Progenitor cell of endocrine pancreas (in vitro differentiated cells): ENCODE measurements at places on chromosomes 12 and 14. TPM values are rescaled to one million over a fixed set of nuclear protein-coding genes. Genes with fewer than 3 reads are reported as not detected.

GRCh38 chr12:69068448-69068847 is 135.5 kb upstream of the CPM start:
- no peak for DNase-seq

- DNase-seq = no peak
These were observed 524.1 kb upstream of the FBXO33 start for GRCh38 chr14:39956372-39956771.

DNA sequence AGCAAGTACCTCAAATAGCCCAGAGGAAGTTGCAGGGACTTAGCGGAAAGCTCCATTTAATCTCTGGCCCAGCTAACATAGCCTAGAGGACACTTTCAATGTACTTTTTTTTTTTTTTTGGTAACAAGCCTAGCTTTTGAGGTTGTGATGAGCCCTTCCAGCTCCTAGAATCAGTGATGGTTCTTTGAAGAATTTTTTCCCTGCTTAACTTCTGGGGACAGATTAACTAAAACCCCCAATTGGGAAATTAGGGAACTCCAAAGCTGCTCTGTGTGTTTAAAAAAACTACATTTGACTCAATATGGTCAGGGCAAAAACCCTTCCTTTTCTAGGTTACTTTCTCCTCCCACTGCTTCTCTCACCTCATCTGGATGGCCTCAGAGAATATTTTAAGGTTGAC is 23.9 kb upstream of the ITGA5 start:
- no peak for DNase-seq

GRCh38 chr12:131239384-131240094 is 285.8 kb downstream of the ADGRD1 start:
- DNase-seq = no peak

DNA sequence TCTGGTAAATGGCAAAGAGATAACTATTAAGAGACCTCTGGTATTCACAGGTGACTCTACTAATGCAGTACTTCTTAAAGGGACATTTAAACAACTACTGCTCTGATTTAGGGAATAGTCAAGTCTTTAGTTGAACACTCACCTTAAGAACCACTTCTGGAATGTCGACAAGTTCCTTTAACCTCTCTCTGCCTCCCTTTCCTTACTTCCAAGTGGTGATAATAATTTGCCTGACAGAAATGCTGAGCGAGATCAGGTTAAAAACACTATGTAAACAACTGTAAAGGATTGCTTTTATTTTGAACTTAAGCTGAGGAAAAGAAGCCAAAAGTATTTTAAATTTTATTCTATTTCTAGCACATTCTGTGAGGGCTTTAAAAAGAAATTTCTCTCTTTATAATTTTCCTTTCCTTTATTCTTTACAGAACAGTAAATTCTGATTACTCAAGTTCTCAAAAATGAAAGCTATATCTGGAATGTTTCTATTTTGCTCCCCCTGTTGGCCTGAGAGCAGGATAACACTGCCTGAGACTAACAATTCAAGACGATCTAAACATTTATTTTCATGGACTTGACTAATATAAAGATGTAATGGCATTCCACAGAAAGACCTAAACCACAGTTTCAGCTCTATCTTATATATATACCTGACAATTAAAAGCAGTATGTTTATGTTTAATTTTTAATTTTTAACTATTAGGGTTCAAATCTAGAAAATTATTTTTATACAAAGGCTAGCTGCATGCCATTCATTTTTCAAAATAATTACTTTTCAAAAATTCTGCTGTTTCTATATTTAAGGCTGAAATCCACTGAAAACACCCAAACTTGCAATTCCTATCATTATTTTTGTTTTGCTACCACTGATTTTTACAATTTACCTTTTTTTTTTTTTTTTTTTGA is 29.2 kb downstream of the ZCCHC8 start:
- no peak for DNase-seq

GRCh38 chr14:57066887-57067513 is 201.7 kb downstream of the EXOC5 start:
- peak; percentile 35 for DNase-seq

GRCh38 chr12:117986705-117987469 is 18.1 kb upstream of the KSR2 start:
- DNase-seq = no peak

DNA sequence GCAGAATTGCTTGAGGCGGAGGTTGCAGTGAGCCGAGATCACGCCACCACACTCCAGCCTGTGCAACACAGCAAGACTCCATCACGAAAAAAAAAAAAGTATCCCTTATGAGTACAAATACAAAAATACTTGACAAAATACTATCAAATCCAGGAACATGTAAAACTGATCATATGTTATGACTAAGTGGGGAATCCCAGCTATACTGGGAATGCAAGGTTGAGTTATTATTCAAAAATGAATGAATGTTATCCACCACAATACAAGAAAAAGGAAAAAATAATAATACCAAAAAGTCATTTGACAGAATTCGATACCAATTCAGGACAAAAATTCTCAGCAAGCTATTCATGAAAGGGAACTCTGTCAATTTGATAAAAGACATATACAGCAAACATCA is 32.6 kb downstream of the MOK start:
- no peak for DNase-seq

PTGDR gene
- not detected in 2 replicates for total RNA-seq
